ENCODE measurements at places on chromosomes 13 and 19. TPM values are rescaled to one million over a fixed set of nuclear protein-coding genes. Genes with fewer than 3 reads are reported as not detected.

- DNase-seq: no peak
Measured at GRCh38 chr13:85108356-85108755, 690.9 kb downstream of the SLITRK6 start.

GRCh38 chr19:8476524-8476923 is 25.9 kb downstream of the PRAM1 start:
- DNase-seq: no peak

GRCh38 chr13:37029617-37030016 is 29.0 kb downstream of the EXOSC8 start:
- no peak for DNase-seq

Gene TSSK6
- 0.33 TPM for total RNA-seq

Measured in esophagus muscularis mucosa (tissue), 4 donors.